HCT116 (cell line): ENCODE measurements at places on chromosomes 1 and 21.

DNA sequence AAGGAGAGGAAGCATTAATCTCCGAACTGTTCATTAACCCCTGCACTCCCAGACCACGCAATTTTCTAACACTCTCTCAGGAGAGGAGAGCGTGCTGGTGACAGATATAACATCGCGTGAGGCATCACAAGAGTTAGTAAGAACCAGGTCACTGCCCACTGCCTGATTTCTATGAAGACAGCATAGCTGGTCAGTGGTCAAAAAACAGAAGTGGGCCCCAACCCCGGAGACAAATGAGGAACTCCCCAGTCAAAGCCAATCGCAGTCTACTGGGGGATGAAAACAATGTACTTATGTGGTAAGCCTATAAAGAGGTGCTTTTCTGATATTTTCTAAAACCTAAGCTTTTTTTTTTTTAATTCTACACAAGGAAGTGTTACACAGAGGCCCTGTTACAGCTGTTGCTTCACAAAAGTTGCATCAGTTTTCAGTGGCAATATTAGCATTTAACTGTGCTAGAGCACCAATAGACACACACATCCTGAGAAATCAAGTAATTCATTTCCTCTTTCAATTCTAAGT, 231.8 kb upstream of the IRF2BP2 start:
- no peak for DNase-seq

- no peak for DNase-seq
Measured at GRCh38 chr1:217617126-217617525, 13.8 kb downstream of the GPATCH2 start.

- DNase-seq, result no peak
Measured at GRCh38 chr1:192903142-192903541, 94.3 kb downstream of the RGS2 start.

- DNase-seq, result no peak
Measured at GRCh38 chr1:226697929-226698544, 41.0 kb downstream of the ITPKB start.

DNA sequence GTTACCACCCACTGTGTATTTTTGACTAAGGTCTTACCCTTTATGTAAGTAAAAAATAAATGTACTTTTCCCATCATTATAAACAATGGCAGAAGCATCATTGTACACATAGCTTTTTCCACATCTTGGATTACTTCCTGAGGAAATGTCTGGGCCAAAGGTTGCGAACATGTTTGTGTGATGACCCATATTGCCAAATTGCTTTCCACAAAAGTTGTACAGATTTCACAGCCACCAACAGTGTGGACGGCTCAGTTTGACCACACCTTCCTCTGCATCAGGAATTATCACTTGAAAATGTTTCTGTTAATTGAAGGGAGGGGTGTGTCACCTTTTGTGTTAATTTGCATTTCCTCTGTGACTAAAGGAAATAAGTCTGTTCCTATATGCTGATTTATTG, 25.7 kb downstream of the AKNAD1 start:
- DNase-seq, result no peak

GRCh38 chr1:180994262-180994661, 28.4 kb downstream of the STX6 start:
- DNase-seq, result no peak
